ENCODE measurements at places on chromosomes 2 and 18.
A peak's percentile ranks its signal among the peaks of the same experiment; 100 is the strongest.

DNA sequence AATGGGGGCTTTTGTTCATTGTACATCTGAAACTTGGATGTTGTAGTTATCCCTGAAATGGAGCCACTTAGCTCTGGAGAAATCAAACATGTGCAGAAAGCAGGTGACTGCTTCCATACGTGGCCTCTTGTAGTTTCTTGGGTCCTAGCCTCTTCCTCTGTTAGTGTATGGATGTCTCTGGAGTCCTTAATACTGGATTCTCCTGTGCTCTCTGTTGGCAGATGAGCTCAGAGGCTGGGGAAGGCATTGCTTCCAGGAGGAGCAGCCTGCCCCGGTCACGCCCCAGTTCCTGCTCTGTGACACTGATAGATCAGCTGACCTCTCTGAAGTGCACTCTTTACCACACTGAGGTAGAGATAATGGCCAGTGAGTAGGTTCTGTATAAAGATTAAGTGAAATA is 176.2 kb downstream of the LDLRAD4 start:
- DNase-seq, result no peak

DNA sequence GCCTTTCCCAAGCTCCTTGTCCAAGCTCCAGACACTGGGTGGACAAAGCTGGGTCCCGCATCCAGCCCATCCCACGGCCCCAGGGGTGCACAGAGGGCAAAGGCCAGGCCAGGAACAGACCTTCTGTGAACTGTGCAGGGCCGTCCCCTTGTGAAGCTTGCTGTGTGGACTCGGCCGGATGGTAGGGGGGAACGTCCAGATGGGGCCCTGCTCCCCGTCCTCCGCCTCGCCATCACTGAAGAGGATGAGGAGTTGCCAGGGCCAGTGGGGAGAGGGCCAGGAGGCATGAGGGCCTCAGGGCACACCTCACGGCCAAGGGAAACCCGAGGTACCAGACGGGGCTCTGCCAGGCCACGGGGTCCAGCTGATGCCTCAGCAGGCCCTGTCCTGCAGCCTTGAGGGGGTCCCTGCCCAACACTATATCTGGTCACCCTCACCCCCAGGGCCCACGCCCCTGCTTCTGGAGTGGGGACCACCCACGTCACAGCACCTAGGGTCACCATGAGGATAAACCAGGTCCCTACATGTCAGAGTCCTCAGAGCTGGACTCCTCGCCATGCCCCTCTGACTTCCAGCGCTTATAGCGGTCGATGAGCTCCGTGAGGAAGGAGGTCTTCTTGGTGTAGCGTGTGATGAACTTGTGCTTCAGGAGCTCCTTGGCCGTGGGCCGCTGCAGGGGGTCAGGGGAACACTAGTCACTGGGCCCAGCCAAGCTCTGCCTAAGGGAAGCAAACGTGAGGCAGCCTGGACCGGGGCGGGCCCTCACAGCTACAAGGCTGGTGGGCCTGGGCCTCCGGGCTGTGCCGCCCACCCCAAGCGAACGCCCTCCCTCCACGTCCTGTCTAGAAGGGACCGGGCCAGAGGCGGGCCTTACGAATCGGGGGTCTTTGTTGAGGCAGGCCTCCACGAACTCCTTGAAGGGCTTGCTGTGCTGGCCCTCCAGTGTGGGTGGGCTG is 10.0 kb downstream of the STK25 start:
- no peak for DNase-seq

DNA sequence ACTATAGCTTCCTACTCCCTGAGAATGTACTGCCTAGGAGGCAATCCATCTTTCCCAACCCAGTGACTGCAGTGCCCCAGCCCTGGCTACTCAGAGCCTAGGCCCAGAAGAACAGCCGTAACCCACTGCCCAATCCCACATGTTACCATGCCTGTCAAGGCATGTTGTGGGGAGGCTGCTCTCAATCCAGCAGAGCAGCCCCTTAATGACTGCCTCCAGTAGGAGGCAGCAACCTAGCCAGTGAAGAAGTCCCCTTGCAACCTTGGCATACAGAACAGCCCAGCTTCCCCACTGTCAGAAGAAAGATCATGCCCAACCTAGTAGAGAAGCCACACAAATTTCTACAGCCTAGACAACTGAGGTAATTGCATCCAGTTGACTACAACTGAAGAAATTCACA is 44.2 kb upstream of the CDH7 start:
- no peak for DNase-seq

DNA sequence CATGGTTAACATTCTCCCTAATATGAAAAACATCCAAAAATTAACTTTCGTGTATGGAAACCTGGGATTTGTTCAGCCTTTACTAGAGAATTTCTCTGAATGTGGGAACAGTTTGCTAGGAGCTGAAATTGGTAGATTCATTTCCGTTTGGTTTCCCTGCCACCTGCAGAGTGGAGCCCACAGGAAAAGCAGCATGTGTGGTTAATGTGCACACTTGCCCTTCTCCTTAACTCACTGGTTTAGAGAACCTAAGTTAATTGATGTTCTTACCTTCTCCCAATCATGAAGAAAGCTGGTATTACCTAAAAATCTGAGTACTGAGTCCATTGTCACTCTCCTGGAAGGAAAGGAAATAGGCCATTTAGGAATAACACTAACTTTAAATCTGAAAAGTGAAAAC is 37.6 kb upstream of the ASXL3 start:
- no peak for DNase-seq

- DNase-seq, result no peak
Measured at GRCh38 chr2:219228041-219228910, 1.2 kb downstream of the ATG9A start.

DNA sequence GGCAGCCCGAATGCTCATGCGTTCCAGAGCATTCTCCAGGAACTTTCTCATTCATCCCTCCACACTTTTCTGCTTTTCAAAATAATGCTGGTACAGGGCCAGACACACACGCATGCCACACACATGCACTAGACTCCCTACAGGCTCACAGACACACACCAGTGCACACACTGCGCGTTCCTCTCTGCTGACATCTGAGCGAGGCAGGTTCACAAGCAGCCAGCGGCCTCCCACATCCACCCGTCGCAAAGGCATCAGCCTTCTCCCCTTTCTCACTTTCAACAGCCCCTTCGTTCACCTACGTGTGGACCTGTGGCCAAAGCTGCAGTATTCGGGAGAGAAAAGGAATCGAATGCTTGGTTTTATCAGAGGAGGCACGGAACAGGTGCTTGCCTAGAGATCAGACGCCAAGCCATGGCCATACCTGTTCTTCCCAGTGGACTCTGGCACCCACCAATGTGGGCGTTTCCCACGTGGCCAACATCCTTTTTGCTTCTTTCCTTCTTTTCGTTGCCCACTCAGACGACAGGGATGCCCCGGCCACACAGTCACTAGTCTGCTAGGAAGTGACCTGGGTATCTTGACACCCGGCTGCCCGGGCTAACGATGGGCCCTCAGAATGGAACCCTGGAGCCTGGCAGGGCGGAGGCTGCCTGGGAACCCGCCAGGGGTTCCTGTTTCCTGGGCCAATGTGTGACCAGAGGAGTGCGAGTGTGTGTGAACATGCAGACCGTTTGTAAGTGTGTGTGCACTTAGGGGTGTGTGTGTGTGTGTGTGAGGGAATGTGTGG is 85.8 kb upstream of the ID2 start:
- DNase-seq, result no peak

GRCh38 chr2:171412571-171413175 is 21.1 kb downstream of the METTL8 start:
- no peak for DNase-seq

DNA sequence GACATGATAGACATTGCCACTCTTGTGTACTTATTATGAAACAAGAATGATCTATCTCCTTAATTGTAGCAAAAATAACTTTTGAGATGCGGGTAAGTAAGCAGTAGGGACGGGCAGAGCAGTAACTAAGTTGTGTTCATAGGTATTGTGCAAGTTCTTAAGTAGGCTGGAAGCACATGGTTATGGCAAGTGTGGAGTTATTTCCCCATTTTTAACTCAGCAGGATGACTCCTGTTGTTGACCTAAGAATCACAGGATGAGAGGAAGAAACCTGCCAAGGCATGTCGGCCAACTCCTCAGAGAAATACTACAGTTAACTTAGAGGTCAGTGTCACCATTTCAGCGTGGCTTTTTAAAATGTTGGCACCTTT is 51.1 kb upstream of the FN1 start:
- no peak for DNase-seq

GRCh38 chr2:241584436-241584835 is 25.9 kb downstream of the BOK start:
- DNase-seq, result no peak

GRCh38 chr18:69817335-69817940 is 130.2 kb downstream of the CD226 start:
- peak; percentile 84 for DNase-seq

DNA sequence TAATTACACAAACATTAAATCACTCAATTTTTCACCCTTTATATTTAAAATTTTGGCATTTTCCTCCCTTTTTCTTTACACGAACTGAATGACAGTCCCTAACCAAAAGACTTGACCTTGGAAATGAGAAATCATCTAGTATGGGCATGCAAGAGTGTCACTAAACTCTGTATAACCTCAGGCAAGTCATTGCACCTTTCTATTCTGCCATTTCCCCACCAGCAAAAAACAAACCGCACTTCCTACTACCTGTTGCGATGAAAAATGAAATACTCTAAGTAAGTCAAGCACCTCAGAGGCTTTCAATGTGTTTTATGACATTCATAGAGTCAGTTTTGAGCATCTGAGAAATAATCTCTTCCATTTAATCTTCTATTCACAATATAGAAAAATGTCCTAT is 44.1 kb downstream of the ANKRD44 start:
- no peak for DNase-seq

- DNase-seq, result no peak
Measured at GRCh38 chr18:22057908-22058527, 111.4 kb upstream of the GATA6 start.

- no peak for DNase-seq
Measured at GRCh38 chr18:76402026-76402990, 92.7 kb downstream of the ZNF516 start.

- DNase-seq, result no peak
Measured at GRCh38 chr2:200125444-200126284, 170.3 kb downstream of the MAIP1 start.

- DNase-seq, result no peak
Measured at GRCh38 chr2:191265311-191266170, 20.3 kb downstream of the MYO1B start.

- DNase-seq, result no peak
Measured at GRCh38 chr2:234345921-234346320, 151.0 kb downstream of the ARL4C start.

DNA sequence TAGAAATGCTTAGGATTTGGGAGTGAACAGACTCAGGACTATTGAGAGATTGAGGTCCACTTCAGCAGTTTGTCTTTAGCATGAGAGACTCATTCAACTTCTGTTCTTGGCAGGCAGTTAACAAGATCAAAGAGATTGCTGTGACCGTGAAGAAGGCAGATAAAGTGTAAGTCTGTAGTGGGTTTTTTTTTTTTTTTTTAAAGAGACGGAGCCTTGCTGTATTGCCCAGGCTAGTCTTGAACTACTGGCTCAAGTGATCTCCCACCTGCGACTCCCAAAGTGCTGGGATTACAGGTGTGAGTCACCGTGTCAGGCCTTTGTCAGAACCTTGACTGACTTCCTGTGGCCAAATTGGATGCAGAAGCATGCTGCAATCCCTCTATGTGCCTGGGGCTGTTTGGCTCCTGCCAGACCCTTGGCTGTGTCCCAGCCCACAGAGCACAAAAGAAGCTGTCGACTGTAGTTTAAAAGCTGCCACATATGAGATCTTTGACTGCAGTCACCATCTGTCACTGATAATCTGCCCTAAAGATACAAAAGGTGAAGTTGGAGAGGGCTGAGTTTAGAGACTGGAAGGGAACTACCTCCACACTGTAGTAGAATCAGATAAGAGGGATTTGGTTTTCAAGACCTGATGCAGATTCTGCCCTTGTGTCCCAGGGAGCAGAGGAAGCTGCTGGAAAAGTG is 9.9 kb downstream of the CCT7 start:
- peak; percentile 24 for DNase-seq

DNA sequence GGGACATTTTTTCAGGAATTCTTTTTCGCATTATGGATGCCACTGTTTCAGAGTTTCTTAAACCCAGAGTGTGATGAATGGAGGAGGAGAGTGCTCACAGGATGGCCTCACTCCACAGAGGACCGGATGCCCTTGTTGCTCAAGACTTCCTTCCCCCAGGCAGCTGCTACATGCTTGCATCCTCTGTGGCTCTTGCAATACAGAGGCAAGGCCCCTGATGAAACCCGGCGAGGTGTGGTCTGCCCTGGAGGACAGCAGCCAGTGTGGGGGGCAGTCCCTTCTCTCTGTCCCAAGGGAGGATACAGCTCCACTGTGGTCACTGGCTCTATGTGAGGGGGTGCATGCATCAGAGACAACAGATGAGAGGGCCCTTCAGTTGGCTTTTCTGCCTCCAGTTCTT is 109.6 kb downstream of the SH3RF3 start:
- DNase-seq, result no peak

DNA sequence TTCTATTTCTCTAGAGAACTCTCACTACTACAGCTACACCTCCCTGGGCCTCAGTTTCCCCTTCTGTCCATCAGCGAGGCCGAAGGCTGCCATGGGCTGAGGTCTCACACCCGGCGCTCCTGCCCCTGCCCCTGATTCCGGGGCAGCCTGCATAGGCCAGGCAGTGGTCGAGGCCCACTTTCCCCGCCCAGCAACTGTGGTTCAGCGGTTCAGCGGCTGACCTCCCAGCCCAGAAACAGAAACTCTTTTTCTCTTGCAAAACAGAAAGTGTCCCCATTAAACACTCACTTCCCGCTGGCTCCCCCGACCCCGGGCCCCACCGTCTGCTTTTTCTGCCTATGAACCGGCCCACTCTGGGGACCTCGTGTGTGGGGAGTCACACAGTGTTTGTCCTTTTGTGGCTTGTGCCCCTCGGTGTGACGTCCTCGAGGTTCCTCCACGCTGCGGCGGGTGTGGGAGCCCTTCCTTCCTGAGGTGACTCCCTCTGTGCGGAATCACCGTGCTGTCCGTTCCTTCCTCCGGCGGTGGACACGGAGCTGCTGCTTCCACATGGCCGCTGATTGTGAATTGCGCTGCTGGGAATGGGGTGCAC is 16.0 kb downstream of the PDCD1 start:
- DNase-seq, result no peak

- no peak for DNase-seq
Measured at GRCh38 chr2:79861059-79861374, 348.2 kb downstream of the CTNNA2 start.

DNA sequence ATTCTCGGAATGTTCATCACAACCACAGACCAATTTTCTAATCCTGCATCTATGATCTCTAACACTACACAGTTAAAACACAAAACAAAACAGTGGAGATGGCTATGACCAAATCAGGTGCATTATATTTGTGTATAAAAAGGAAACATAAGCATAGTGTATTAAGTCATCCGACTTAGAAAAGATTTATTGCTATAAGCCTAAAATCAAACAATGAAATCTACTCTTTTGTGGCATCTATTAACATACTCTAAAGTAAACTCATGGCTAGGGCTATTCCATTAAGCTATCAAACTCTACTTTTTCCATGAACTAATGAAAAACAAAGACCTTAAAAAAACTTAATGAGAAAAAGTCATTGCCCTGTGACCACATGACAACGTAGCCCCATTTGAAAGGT is 8.7 kb downstream of the SP3 start:
- no peak for DNase-seq

DNA sequence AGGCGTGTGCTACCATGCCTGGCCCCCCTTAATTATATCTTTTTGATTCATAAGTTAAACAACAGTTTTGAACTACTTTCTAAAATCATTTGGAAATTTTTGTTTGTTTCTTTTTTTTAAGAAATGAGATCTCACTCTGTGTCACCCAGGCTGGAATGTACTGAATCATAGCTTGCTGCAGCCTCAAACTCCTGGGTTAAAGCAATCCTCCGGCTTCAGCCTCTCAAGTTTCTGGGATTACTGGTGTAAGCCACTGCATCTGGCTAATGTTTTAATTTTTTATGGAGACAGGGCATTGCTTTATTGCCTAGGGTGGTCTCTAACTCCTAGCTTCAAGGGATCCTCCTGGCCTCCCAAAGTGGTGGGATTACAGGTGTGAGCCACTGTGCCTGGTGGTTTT is 71.5 kb downstream of the BABAM2 start:
- DNase-seq, result no peak

All from amniotic stem cell (primary cell).